ENCODE measurements at places on chromosomes 12 and 14. TPM values are rescaled to one million over a fixed set of nuclear protein-coding genes. Genes with fewer than 3 reads are reported as not detected.

Gene MAP1LC3B2
- not detected for total RNA-seq

Gene GLIPR1
- 1.7 TPM for total RNA-seq

Gene ENDOU
- not detected for total RNA-seq

Gene DNAJC22
- 10.7 TPM for total RNA-seq

Gene P2RX2
- total RNA-seq = not detected

Gene PRMT5
- 104 TPM for total RNA-seq

Gene THTPA
- total RNA-seq = 14.9 TPM

Gene SPX
- total RNA-seq = 3.5 TPM

Gene ADAMTS20
- total RNA-seq = 0.03 TPM

Gene CIT
- 43.7 TPM for total RNA-seq

Gene DPPA3
- total RNA-seq = not detected

- no peak overlapping the region for H3K4me3 ChIP-seq
- DNase-seq = no peak
Observed at GRCh38 chr12:92603741-92604432, 98.9 kb upstream of the PLEKHG7 start.

GRCh38 chr12:26636710-26637328 is 196.2 kb downstream of the ITPR2 start:
- H3K4me3 ChIP-seq = no peak overlapping the region
- no peaks in the 10 kb centered on the region for H3K36me3 ChIP-seq
- H3K27ac ChIP-seq = no peak overlapping the region
- no peaks in the 10 kb centered on the region for H3K27me3 ChIP-seq

DNA sequence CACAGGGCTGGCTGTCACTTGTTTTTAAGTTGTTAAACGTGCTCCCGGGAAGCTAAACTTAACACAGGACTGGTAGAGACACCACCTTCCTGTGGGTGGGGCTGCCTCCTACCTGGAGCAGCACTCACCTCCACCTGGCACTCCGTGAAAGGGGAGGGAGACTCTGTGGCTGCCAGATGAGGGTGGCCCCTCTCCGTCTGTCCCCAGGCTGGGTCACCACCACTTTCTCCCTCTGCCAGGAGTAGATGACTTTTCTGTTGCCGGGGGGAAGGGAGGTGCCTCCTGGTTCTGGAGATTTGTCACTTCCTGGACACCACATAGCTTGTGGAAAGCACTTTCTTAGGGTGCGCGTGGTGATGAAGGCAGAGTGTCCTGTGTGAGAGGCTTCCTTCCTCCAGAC is 81.3 kb downstream of the WDR20 start:
- no peaks in the 10 kb centered on the region for H3K27me3 ChIP-seq
- H3K36me3 ChIP-seq = peaks cover 2% of the 10 kb centered on the region
- peaks cover 6% of the 10 kb centered on the region for H3K4me1 ChIP-seq
- DNase-seq = no peak
- H3K4me3 ChIP-seq = no peak overlapping the region
- no peak overlapping the region for H3K27ac ChIP-seq

DNA sequence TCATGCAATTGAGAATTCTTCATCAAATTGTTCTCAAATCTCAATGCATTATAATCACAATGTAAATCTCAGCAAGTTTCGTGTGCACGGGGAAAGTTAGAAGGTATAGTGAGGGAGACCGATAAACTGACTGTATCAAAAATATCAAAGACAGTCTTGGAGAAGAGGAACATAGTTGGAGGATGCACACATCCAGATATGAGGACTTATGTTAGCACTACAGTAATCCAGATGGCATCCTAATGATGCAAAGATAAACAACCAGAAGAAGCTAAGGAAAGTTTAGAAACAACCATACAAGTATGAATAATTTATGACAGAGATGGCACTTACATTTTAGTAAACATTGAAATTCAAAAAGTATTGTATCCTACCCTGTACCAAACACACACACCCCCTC is 760.1 kb downstream of the RPS29 start:
- H3K27ac ChIP-seq = no peak overlapping the region
- H3K4me1 ChIP-seq = no peaks in the 10 kb centered on the region
- H3K27me3 ChIP-seq = no peaks in the 10 kb centered on the region
- no peak overlapping the region for H3K4me3 ChIP-seq
- no peak for DNase-seq
- no peaks in the 10 kb centered on the region for H3K36me3 ChIP-seq

- H3K4me1 ChIP-seq = peaks cover 21% of the 10 kb centered on the region
- H3K36me3 ChIP-seq = no peaks in the 10 kb centered on the region
- H3K27me3 ChIP-seq = no peaks in the 10 kb centered on the region
- no peak overlapping the region for H3K27ac ChIP-seq
Observed at GRCh38 chr14:50059763-50060616, 56.4 kb downstream of the VCPKMT start.

GRCh38 chr12:120887253-120888043 is 16.7 kb downstream of the SPPL3 start:
- H3K27ac ChIP-seq = no peak overlapping the region
- DNase-seq = no peak
- no peaks in the 10 kb centered on the region for H3K27me3 ChIP-seq
- no peak overlapping the region for H3K4me3 ChIP-seq
- no peaks in the 10 kb centered on the region for H3K4me1 ChIP-seq

GRCh38 chr14:80658155-80658554 is 283.4 kb downstream of the CEP128 start:
- H3K27me3 ChIP-seq = no peaks in the 10 kb centered on the region
- DNase-seq = no peak
- no peak overlapping the region for H3K4me3 ChIP-seq
- peak overlapping the region; percentile 13 for H3K27ac ChIP-seq

DNA sequence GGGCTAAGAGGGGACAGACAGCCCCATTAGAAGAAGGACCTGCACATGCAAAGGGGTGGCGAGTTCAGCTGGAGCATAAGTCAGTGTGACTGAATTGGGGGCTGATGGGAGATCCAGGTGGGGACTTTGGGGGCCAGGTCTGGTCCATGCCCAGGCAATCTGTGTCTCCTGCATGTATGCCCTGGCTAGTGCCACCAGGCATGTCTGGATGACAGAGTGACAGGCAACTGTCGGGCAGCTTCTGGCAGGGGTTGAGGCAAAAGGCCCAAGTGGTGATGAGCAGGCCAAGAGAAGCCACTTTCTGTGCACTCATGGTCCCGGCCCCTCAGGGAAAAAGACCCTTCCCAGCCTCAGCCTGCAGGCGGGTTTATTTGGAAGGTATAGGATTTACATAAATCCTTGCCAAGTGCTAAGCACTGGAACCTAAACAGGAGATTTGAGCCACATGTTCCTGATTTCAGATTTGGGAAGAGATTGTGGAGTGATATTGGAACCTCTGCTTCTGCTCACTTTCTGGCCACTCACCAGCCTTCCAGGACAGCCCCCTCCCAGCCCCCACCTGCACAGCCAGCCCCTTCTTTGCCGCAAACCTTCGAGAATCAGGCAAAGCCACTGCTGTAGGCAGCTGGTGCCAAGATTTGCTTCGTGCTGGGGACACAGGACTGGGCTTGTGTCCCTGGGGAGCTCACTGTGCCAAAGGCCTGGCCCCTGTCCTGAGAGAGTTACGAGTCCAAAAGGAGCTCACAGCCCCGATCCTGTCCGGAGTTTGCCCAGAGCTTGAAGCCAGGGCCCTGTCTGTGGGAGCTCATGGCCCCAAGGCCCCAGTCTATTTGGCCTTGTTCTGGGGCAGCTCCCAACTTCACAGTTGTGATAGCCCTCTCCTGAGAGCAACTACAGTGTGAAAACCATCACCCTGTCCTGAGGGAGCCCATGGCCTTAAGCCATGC is 232.5 kb upstream of the RTL1 start:
- no peak for DNase-seq
- H3K36me3 ChIP-seq = no peaks in the 10 kb centered on the region
- H3K27me3 ChIP-seq = no peaks in the 10 kb centered on the region
- no peak overlapping the region for H3K4me3 ChIP-seq
- H3K4me1 ChIP-seq = no peaks in the 10 kb centered on the region
- no peak overlapping the region for H3K27ac ChIP-seq

DNA sequence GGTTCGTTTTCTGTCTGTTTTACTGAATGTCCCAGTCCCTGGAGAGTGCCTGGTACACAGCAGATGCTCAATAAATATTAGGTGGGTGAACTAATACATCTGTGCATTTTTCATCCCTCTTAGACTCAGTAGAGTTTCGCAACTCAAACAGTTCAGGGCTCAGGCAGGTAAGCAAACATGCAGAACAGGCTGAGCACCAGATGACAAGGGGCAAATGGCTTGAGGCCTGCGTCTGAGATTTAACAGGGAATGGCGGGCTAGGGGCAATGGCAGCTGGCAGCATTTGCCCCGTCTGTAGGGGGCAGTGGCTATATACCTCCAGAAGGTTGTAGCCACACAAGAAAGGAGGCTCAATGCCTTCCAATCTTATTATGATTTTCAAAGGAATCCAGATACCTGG is 8.6 kb upstream of the RAN start:
- no peaks in the 10 kb centered on the region for H3K36me3 ChIP-seq
- no peak for DNase-seq
- no peaks in the 10 kb centered on the region for H3K4me1 ChIP-seq
- no peaks in the 10 kb centered on the region for H3K27me3 ChIP-seq

GRCh38 chr14:53996041-53996440 is 39.4 kb upstream of the BMP4 start:
- H3K4me3 ChIP-seq = no peak overlapping the region
- H3K27ac ChIP-seq = no peak overlapping the region
- DNase-seq = no peak
- H3K36me3 ChIP-seq = no peaks in the 10 kb centered on the region
- H3K27me3 ChIP-seq = no peaks in the 10 kb centered on the region

GRCh38 chr12:49233842-49234526 is 30.9 kb upstream of the TUBA1C start:
- H3K4me3 ChIP-seq = peak overlapping the region; percentile 62
- DNase-seq = no peak
- no peaks in the 10 kb centered on the region for H3K36me3 ChIP-seq
- no peaks in the 10 kb centered on the region for H3K27me3 ChIP-seq
- H3K4me1 ChIP-seq = peaks cover 20% of the 10 kb centered on the region

DNA sequence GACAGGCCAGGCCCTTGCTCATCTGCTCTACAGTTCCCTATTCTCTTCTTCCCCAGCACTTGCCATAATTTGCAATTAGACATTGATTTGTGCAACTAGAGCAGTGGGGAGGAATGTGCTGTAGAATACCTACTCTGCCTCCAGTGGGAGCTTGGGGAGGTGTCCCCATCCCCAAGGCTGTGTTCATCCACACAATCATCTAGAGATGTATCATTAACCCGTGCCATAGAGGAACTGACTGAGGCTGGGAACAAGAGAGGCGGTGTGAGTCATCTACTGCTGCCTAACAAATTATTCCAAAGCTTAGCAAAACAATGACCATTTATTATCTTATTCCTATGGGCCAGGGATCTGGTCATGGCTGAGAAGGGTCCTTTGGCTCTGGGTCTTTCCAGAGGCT is 5.1 kb upstream of the OTUB2 start:
- H3K27me3 ChIP-seq = no peaks in the 10 kb centered on the region
- no peak overlapping the region for H3K4me3 ChIP-seq
- no peak for DNase-seq
- H3K36me3 ChIP-seq = no peaks in the 10 kb centered on the region

DNA sequence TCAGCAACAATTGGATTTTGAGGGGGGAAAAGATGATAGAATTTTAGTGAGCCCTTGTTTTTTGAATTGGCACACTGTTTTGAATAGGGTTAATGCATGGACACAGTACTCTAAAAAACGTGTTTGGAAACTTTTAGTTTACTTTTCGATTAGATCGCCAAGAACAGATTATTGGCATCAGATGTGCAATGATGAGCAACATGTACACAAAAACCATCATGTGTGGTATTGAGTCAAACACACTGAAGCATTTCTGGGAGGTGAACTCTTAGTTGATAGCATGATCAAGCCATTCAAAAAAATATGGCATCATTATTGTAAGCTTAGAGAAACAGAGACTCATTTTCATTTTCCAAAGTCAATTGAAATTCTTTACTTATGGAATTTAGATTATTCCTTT is 329.2 kb downstream of the ADAMTS20 start:
- DNase-seq = no peak
- H3K27me3 ChIP-seq = no peaks in the 10 kb centered on the region
- H3K36me3 ChIP-seq = no peaks in the 10 kb centered on the region
- H3K4me3 ChIP-seq = no peak overlapping the region
- no peak overlapping the region for H3K27ac ChIP-seq
- no peaks in the 10 kb centered on the region for H3K4me1 ChIP-seq

DNA sequence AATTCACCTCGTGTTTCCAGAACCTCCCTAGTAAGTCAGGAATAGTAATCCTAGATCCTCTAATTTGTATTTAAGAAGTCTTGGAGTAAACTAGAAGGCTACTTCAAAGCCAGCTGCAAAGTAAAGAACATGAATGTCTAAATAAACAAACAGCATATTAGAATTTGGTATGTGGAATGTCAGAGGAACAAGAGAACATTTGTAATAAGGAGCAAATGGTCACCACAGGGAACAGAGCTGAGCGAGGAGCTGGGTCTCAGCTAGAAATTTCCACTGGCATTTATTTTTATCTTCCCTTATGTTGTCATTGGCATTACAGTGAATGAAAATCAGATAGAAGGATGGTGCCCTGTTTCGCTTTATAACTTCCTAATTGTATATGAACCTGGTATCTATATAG is 50.2 kb downstream of the FRMD6 start:
- DNase-seq = peak; percentile 15
- peak overlapping the region; percentile 15 for H3K27ac ChIP-seq
- H3K36me3 ChIP-seq = peaks cover 17% of the 10 kb centered on the region
- H3K4me3 ChIP-seq = no peak overlapping the region
- H3K27me3 ChIP-seq = no peaks in the 10 kb centered on the region

DNA sequence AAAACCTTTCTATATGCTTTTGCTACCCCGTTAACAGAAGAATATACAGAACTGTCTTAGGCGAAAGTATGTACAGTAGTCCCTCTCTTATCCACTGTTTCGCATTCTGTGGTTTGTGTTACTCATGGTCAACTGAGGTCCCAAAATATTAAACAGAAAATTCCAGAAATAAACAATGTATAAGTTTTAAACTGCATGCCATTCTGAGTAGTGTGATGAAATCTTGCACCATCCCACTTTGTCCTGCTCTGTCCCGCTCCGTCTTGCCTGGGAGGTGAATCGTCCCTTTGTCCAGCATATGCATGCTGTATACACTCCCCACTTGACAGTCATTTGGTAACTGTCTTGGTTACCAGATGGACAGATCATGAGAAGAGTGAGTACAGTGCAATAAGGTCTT is 70.1 kb upstream of the STRN3 start:
- H3K4me1 ChIP-seq = no peaks in the 10 kb centered on the region
- peaks cover 36% of the 10 kb centered on the region for H3K36me3 ChIP-seq
- no peak overlapping the region for H3K27ac ChIP-seq

GRCh38 chr14:69755784-69756183 is 11.2 kb upstream of the SRSF5 start:
- no peak overlapping the region for H3K27ac ChIP-seq
- no peaks in the 10 kb centered on the region for H3K4me1 ChIP-seq
- no peak overlapping the region for H3K4me3 ChIP-seq
- H3K36me3 ChIP-seq = no peaks in the 10 kb centered on the region

All from SJCRH30 (cell line).